Stimulated activated CD4-positive, alpha-beta T cell treated with anti-CD3 and anti-CD28 coated beads, TNF-alpha, amount 100 ng/mL, for 4 hours (primary cell): ENCODE measurements at places on chromosomes 5 and 9.

DNA sequence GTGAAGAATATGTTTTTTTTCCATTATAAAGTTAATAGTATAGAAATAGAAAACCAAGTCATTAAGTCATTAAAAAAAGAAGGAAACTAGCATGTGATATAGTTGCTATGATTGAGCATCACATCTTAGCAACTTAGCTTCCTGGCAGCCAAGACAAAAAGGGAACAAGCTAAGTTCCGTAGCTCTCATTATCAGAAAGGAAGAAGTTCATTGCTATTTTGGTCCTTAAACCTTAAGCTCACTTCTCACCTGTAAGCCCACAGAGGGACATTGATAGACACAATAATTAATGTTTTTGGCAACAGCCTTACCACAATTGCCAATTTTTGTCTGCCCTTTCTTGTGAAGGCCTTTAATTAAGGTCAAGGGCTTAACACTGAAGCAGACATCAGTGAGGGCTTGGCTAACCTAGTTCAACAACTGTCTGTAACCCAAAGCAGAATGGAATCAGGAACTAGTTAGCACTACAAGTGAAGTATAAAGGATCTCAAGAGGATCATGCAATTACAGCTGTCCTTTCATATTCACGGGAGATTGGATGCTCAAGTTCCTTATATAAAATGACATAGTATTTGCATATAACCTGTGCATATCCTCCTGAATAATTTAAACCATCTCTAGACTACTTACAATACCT, 24.0 kb upstream of the KLF4 start:
- no peak for DNase-seq

GRCh38 chr5:122415030-122415800, 103.2 kb downstream of the SNCAIP start:
- DNase-seq: no peak

GRCh38 chr5:138468966-138469539, 3.8 kb downstream of the EGR1 start:
- DNase-seq: no peak

DNA sequence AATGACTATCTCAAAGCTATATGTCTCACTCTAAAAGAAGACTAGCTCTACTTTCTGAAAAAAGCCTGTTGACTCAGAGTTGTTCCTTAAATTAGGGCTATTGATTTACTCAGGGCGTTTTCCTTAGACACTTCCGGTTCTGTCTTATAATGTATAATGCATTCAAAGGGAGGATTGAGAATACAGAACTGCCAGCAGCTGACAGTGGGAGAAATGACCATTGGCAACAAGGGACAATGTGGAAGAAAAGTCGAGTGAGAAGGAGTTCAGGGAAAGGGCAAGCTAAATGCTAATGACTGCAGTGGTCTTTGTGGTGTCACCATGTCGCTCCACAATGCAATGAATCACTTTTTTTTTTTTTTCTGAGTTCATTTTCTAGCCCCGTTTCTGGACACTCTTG, 65.7 kb upstream of the ANKH start:
- no peak for DNase-seq

- no peak for DNase-seq
Observed at GRCh38 chr9:35726931-35727330, 5.1 kb downstream of the TLN1 start.
